ENCODE measurements at places on chromosomes 1 and 21.
A peak's percentile ranks its signal among the peaks of the same experiment; 100 is the strongest.

- DNase-seq: peak; percentile 52
These were observed 7.2 kb upstream of the TSPEAR start for GRCh38 chr21:44718571-44718970.

GRCh38 chr1:184412472-184412871, 25.6 kb downstream of the C1orf21 start:
- no peak for DNase-seq

DNA sequence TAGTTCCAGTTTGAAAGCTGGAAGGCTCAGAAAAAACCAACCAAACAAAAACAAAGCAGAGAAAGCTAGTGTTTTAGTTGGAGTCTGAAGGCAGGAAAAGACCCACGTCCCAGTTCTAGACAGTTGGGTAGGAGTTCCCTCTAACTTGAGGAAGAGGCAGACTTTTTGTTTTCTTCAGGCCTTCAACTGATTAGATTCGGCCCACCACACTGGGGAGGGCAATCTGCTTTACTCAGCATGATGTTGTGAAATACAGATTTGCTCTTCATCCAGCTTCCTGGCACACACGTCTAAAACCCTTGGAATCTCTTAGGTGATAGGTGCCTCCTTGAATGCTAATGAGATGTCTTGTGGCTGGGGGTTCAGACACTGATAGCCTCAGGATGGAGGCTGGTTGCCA, 49.1 kb upstream of the CSF3R start:
- DNase-seq: no peak

DNA sequence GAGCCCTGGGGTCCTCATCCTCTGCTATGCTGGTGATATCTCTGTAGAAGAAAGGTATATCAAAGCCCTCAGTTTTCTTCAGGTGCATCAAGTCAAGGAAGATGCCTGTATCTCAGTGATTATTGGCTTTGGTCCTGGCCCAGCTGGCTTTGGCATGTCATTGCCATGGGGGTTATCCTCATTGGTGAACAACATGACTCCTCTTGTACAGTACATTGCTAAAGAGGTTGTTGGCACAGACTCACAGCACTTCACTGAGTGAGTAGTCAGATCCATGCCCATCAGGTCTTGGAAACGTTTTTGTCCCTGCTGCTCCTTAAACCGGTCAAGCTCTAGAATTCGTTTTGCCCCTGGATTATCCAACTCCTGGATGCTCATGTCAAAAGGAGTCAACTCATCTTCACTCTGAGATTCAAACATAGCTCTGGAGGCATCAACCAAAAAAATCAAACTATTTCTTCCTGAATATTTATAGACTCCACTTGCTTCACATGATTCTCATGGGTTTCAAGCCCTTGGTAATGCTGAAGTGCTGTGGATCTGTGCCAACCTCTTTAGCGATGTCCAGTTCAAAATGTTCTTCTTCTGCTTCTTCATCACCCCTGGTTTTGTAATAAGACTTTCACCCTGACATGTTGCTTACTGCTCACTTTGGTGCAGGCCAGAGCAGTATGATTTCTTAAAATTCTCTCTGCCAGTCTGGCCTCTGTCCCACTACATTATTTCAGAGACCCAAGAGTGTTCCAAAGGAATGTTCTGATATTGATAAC, 43.0 kb upstream of the RAB3GAP2 start:
- DNase-seq: no peak

DNA sequence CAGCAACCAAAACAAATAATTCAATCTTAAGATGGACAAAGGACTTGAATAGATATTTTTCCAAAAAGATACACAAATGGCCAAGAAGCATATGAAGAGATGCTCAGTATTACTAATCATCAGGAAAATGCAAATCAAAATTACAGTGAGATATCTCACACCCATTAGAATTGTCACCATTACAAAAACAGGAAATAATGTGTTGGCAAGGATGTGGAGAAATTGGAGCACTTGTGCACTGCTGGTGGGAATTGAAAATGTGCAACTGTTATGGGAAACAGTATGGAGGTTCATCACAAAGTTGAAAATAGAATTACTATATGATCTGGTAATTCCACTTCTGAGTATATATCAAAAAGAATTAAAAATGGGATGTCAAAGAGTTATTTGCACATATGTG, 83.2 kb downstream of the SH3GLB1 start:
- no peak for DNase-seq

DNA sequence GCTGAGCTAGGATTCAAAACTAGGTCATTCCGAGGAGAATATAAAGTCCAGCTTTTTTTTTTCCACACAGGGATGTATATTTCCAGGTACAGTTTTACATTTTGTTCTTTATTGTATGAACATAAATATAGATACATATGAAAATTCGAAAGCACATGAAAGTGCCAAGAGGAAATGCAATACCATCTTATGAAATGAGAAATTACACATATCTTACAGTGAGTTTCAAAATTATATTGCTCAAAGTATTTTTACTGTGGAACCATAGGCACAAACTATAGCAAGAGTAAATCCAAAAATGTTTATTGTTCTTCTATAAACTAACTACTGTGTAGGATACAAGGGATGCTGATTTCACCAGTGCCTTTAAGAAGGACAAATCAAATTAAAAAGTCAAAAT, 39.0 kb downstream of the PTPRC start:
- DNase-seq: no peak

DNA sequence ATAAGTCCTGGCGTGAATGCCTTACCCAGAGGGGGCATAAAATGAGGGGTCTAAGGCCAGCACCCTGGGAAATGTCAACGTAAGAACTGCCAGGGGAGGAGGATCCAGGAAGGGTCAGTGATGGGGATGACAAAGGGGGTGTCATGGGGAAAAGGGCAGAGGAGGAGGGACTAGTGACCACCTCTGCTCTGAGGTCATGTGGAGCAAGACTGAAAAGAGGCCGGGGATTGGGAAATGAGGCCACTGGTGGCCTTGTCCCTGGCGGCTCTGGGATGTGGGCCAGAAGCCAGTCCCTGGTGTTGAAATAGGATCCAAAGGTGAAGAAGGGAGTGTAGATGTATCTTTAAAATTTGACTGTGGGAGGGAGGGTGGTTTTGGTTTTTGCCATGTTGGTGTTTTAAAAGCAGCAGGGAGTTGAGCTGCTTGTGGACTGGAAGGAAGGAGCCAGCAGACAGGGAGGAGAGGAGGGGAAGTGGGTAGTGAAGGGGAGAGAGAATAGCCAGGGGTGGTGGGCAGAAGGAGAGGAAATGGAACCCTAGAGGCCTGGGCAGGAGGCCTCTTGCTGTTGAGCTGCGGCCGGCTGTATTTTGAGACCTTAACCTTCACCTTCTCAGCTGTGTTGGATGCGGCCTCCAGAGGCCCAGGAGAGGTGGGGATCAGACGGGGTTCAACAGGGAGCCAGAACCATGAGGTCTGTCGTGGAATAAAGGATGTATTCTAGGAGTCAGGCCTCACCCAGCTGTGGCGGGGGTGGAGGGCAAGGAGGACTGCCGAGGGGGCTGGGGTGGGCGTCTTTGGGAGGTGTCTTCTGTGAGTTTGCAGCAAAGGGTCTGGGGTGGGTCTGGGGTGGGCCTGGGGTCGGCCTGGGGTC, 92.5 kb downstream of the DHRS3 start:
- no peak for DNase-seq

DNA sequence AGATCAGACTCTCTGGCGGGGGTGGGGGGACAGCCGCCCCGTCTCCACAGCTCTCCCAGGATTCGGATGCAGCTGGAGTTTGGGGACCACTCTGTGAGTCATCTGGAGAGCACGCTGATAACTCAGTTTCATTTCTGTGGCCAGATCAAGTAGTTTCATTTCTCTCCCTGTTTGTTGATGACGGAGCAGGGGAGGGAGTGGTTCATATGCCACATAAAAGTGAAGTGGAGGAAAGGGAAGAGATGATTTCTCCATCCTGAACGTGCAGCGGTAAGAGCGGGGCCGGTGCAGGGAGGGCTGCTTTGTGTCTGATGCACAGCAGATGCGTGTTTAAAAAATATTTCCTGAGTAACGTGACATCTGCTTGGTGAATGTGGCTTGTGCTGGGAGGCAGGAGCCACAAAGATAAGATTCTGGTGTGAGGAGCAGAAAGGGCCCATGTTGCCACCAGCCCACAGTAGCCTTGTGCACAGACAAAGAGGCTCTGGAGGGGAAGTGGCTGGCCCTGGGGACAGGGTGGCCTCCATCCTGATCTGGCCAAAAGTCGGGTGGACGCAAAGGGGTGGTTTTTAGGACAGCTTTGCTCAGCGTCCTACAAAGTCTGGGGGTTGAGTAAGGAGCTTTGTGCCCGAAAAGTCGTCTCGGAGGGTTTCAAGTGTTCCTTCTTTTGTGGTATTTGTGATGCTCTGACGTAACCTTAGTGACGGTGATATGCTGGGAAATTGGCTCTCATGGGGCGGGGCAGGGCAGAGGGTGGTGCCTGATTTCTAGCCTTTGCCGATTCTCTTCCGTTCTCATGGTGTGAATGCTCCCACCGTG, at the start of gene MX2:
Gene MX2 (plus strand): TSS at position 242 of the 819 bp plus-strand sequence. CDS start 14,880 bp downstream, outside the sequence.
- DNase-seq: no peak

GRCh38 chr21:34536820-34537219, 24.8 kb upstream of the KCNE1 start:
- no peak for DNase-seq

DNA sequence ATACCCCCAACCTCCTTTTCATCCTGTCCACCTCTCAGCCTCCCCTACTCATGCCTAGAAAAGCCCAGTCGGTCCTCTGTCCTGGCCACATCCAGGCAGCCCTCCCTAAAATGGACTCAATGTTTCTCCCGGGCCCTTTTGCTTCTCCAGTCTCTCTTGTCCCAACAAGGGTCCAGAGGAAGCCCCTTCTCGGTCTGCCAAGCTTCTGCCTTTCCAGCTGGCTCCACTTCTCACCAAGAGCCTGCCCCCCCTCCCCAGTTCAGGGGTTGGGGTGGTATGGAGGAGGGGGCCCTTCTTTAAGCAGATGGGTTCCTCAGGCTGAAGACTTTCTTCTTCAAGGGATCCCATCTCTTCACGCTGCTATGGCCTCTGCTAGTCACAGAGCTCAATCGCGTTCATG, 23.9 kb downstream of the RAB7B start:
- no peak for DNase-seq

GRCh38 chr1:206693029-206693428, 8.3 kb downstream of the MAPKAPK2 start:
- DNase-seq: no peak

DNA sequence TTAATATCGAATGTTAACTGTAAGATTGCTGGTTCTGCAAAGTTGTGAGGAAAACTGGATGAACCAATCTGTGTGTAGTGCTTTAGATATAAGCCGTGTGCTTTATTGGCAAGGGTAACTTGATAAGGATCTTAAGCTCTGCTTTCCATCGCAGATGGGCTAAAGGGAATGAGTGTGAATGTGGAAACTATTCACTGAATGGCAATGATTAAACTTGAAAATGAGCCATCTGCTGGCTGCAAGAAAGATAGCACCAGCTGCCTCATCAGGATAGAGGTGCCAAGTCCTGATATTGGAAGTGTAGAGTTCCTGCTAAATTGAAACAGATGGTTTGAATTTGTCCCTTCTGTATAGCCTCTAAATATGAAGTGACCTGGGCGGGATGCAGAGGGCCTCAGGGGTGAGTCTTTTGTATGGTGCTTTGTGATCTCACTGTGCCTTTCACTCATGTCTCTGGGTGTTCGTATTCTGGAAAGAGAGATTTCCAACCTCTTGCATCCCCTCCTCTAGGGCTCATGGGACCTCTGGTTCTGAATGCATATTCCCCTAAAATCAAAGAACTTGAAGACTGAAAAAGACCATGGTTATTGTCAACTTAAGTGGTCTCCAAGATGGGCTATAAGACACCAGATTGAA, 9.2 kb downstream of the FCRL3 start:
- peak; percentile 44 for DNase-seq

DNA sequence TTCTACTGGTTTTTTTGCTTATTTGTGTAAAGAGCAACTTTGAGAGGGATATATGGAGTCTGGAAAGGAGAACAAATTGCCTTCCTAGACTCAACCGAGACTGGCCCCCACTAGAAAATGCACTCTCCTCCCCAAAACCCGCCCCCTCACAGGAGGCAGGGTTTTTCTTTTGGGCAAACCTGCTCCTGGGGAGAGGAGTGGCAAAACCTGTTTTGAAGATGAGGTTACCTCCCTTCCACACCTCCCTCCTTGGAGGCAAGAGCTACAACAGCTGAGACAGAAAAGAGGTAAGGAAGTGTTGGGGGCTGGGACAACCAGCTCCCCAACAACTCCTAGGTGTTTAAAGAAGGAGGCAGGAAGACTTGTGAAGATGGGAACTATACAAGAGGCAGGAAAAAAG, at the start of gene BNIPL:
Gene BNIPL (plus strand): TSS at position 231 of the 400 bp plus-strand sequence. CDS start 140 bp downstream, at position 371.
- no peak for DNase-seq

GRCh38 chr21:42887326-42887725, 5.8 kb upstream of the NDUFV3 start:
- DNase-seq: no peak

DNA sequence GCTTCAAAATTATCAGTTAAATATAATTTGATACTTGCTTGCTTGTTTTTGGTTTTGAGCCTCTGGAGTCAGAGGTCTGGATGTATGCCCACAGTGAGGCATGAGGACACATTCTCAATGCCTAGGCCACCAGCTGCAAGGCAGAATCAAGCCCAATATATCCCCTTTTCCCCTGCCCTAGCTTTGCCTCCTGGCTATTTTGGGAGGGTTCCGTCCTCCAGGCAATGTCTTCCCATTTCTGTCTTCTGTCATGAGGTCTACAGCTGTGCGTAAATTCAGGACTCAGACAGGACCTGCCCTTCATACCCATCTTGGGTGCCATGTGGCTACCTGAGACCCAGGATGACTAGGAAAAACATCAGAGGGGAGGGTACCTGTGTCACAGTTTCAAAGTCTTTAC, 19.2 kb downstream of the NRDC start:
- DNase-seq: no peak

GRCh38 chr1:11484321-11484655, 5.3 kb downstream of the DISP3 start:
- no peak for DNase-seq

DNA sequence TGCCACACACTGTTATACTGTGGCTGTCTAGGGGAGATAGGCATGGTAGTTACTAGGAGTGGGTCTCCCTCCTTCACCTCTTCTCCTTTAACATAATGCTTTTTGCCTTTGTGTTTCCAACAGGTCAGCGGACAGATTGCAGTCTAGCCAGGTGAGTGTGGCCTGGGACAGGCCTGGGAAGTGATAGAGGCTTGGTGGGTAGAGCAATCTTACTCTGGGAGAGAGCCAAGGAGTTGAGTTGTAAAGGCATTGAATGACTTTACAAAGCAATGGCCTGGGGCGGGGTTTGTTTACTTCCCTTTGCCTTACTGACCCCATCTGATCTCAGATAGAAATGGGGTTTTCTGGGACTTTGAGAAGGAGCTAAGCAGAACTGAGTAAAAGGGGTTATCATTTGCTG, 51.0 kb upstream of the IKBKE start:
- no peak for DNase-seq

DNA sequence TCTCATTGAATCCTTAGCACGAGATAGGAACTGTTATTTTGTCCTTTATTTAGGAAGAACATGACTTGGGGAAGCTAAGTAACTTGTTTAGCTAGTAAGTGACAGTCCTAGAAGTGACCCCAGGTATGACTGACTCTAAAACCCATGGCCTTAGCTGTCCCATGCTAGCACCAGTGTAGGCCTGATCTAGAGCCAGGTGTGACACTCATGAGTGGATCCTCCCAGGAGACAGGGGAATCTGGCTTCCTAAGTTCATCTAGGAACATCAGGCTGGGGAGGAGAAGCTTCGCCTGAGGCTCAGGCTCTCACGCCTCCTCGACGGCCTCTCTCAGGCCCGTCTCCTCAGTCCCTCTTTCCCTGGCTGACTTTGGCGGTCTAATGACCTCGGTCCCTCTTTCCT, 31.2 kb downstream of the CD48 start:
- no peak for DNase-seq
